ENCODE measurements at places on chromosomes 3 and 15. TPM values are rescaled to one million over a fixed set of nuclear protein-coding genes. Genes with fewer than 3 reads are reported as not detected.

LRRIQ4 gene
- 0.25 TPM for total RNA-seq

DUOX1 gene
- total RNA-seq = 2.4 TPM

P2RY1 gene
- total RNA-seq = 9.1 TPM

CRABP1 gene
- total RNA-seq = 0.56 TPM

CD96 gene
- total RNA-seq = 0.82 TPM

CCR2 gene
- 0.34 TPM for total RNA-seq

CYP1A2 gene
- total RNA-seq = not detected

SAMD7 gene
- total RNA-seq = not detected

MAP1A gene
- 27.1 TPM for total RNA-seq

DNA sequence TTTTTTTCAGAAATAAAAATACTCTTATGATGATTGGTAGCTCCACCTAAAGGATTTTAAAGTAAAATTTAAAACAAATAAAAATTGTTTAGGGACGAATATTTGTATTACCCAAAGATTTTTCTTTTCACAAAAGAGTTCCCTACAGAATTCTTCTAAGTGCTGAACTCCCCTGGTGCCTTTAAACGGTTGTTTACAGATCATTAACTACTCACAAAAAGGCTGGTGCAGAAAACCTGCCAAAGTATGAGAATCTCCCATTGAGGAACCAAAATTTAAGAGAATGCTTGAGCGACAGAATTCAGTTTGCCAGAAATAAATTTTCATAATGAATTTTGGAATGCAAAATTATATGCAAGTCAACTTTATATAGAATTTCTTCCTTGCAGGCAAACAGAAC, 497.8 kb upstream of the NR2F2 start:
- DNase-seq = no peak

DNA sequence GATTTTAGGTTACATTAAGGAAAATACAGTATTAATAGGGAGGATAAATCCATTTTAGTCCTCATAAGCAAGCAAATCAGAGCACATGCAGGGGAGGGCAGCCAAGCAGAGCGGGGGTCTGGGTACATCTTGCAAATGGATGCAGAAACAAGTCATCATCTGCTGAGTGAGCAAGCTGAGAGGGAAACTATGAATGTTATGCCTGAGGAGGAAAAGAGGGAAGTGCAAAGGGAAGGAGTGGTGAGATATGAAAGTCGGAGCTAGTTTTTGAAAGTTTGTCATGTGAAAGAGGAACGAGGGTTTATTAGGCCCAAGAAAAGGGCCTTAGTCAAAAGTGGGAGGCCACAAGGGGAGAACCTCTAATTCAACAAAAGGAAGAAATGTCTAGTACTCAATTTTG, 15.4 kb downstream of the PTX3 start:
- no peak for DNase-seq

- DNase-seq = no peak
Measured at GRCh38 chr3:188520466-188520865, 366.5 kb downstream of the LPP start.

GRCh38 chr3:12451481-12451880, 32.8 kb upstream of the TSEN2 start:
- DNase-seq = no peak

DNA sequence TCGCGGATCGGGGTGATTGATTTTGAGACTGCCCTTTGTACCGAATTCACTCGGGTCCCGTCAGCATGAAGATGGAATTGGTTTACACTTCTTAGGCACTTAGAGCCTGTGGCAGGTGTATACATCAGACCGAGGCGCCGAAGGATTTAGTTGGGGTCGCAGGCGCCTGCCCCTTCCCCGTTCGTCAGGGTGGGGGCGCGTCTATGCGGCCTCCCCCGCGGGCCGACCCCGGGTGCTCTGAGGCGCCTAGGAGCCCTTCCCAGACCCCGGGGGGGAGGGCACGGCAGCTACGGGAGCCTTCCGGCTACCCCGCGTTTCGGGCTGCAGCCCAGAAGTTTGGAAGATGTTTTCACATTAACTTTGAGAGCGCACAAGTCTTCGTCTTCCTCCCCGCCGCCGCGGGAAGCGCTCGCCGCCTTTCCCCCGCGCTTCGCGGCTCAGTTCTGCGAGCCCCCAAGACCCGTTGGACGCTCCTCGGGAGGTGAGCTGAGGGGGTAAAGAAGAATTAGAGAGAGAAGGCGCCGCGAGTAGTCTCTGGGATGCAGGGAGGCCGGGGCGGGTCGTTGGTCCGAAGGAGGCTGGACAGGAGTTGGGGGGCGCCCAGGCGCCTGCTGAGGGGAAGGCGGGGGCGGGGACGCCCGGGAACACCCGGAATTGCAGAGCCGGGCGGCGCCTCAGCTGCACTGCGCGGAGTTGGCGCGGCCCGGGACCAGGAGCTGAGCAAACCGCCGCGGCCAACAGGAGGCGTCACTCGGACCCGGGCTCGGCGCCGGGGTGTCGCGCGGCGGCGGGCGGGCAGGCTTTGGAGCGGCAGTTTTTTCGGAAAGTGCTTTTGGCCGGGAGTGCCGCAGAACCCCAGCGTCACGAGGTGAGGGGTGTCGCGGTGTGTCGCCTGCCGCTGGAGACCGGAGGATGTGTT, 780 bp downstream of the TIPARP start:
- peak; percentile 71 for DNase-seq

GRCh38 chr3:124876401-124876878, 10.7 kb downstream of the ITGB5 start:
- DNase-seq = no peak

DNA sequence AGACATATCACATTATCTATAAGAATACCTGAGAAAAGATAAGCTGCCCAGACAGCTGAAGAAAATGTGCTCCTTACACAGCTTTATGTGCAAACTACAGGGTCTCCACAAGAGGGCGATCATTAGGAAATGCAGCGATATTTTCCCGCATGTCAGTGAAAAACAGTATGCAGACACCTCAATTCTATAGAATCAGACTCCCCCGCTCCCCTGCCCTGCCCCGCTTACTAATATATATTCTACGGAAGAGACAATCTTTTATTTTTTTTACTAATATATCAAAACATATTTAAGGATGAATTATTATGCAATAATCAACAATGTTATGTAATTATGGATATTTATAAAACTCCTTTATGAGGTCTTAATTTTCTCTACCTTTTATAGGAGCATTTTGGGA, 681.3 kb downstream of the ROBO1 start:
- DNase-seq = no peak

GRCh38 chr3:197547306-197548011, 8.3 kb downstream of the BDH1 start:
- DNase-seq = no peak

DNA sequence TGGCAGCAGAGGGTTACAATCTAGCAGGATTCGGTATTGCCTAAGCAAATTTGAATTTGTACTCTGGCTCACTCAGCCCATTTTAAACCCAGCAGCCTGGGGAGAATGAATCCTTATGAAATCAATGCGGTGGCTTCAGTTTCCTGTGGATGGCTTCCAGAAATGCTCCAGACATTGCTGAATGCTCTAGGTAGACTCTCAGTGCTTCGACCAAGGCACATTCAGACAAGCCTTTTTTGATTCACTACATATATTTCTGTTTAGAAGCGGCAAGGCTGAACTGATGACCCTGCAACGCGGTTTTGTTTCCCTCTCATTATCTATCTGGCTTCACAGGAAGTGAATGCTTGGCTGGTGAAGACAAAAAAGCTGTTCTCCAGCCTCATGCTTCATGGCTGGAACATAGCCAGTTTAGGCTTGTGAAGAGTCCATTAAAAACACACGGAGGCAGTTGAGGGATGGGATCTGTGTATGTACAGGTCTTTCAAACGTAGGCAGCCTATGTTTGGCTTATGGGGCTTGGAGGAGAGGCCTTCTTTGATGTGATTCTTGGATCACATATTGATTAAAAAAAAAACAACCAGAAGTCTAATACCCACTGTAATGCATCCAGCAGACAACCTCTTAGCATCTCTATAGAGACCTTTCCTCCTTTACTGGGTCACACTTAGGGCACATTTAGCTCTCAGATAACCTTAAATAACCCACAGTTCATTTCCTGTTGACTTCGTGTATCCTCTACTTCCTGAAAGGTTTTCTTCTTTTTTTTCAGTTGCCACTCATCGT, 400.2 kb upstream of the TBL1XR1 start:
- DNase-seq = peak; percentile 54

GRCh38 chr3:46742992-46743585, 25.4 kb upstream of the PRSS50 start:
- DNase-seq = no peak

DNA sequence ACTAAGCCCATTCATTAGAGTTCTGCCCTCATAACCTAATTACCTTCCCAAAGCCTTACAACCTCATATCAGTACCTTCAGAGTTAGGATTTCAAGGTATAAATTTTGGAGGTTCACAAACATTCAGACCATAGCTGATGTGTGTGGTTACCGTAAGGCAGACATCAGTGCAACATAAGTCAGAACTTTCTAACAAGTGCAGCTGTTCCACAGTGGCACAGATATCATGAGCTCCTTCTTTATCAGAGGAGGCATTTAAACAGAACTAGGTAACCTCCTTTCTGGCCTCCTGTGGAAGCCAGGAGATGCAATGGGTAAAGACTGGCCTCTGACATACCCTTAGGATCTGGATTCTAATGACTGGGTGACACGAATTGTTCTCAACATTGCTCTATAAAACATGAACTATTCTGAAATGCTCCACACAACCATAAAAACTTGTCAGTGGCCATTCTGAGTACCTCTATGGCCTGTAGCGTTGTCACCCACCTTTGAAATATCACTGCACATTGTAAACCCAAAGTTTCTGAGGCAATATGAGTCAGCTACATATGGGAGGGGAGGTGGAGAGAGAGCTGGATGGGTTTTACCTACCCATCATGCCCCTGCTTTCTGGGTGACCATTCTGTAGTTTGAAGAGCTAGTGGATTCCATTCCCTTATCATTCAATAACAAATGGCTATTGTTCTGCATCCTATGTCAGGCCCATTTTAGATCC, 546.0 kb upstream of the TBL1XR1 start:
- DNase-seq = no peak

GRCh38 chr3:53715815-53716483, 130.3 kb downstream of the CHDH start:
- no peak for DNase-seq

- no peak for DNase-seq
Measured at GRCh38 chr3:61975936-61976335, 397.4 kb downstream of the FEZF2 start.

DNA sequence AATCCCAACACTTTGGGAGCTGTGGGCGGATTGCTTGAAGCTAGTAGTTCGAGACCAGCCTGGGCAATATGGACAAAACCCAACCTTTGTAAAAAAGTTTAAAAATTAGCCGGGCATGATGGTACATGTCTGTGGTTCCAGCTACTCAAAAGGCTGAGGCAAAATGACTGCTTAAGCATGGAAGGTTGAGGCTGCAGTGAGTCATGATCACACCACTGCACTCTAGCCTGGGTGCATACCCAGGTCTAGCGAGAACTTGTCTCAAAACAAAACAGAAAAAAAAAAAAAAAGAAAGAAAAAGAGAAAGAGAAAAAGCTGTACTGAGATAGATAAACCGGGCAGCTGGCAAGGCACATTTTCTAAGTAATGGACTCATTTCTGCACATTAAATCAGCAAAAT, 10.6 kb downstream of the ARPP19 start:
- DNase-seq = no peak

GRCh38 chr3:21979706-21980105, 228.7 kb upstream of the ZNF385D start:
- no peak for DNase-seq
